ENCODE measurements at places on chromosomes 2 and 18.

GRCh38 chr2:32242331-32242730, 22.4 kb downstream of the NLRC4 start:
- DNase-seq = no peak

- DNase-seq = no peak
Observed at GRCh38 chr18:6755107-6755506, 25.6 kb downstream of the ARHGAP28 start.

GRCh38 chr2:65514555-65515195, 82.3 kb upstream of the SPRED2 start:
- DNase-seq = no peak

GRCh38 chr2:172704072-172704936, 31.3 kb upstream of the RAPGEF4 start:
- no peak for DNase-seq

GRCh38 chr2:175626796-175627195, 375.3 kb downstream of the LNPK start:
- no peak for DNase-seq

DNA sequence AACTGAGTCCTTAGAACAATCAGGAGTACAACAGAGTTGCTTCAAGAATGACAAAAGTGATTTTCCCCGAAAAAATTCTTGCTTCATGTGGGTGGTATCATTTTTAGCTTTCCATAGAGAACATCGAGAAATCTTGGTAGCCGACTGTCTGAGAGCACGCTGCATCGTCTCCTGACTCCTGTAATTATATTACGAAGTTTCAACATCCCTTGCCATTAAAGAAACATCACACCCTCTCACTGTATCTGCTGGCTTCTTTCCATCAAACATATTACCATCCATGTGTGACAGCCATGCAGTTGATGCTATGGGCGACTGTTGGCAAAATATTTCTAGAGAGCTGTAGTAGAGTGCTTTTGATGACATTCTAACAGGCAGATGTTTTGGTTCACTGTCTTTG, 311.2 kb downstream of the CMPK2 start:
- DNase-seq = no peak

DNA sequence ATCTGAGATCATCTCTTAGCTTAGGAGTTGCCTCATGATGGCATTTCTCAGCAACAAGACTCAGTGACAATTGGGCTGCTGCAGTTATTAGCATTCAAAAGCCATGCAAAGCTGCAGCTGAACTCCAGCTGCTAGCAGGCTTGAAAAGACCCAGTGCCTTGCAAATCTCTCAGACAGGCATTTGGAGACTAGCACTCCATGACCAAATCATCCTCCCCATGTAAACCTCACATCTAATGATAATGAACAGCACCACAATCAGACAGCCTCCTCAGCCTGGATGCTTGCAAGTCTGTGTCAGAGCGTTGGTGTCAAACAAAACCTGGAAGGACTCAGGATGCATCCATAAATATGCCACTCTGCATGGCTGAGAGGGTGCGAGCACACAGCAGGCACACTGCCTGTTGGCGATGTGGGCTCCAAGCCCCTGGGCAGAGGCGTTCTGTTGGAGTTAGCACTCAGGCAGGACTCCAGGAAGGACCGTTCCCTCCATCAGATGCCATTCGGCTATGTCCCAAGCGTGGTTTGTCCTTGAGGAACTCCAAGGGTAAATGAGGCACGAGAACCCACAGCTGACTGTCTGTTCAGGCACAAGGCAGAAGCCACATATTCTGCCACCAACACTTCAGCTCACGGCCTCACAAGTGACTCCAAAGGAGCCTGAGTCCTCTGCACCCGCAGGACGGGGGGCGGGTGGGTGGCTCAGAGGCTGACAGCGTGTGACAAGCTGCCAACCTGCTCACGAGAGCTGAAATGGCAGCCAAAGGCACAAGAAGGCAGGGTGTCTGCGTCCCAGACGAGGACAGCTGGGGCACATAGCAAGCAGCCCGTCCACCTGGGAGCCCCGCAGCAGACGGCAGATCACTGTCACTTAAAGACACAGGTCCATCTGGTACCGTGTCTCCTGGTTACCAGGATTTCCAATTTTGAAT, 183.8 kb downstream of the MYT1L start:
- no peak for DNase-seq

GRCh38 chr18:68960355-68960754, 162.5 kb downstream of the CCDC102B start:
- no peak for DNase-seq

GRCh38 chr2:239928391-239929350, 96.5 kb downstream of the NDUFA10 start:
- no peak for DNase-seq

DNA sequence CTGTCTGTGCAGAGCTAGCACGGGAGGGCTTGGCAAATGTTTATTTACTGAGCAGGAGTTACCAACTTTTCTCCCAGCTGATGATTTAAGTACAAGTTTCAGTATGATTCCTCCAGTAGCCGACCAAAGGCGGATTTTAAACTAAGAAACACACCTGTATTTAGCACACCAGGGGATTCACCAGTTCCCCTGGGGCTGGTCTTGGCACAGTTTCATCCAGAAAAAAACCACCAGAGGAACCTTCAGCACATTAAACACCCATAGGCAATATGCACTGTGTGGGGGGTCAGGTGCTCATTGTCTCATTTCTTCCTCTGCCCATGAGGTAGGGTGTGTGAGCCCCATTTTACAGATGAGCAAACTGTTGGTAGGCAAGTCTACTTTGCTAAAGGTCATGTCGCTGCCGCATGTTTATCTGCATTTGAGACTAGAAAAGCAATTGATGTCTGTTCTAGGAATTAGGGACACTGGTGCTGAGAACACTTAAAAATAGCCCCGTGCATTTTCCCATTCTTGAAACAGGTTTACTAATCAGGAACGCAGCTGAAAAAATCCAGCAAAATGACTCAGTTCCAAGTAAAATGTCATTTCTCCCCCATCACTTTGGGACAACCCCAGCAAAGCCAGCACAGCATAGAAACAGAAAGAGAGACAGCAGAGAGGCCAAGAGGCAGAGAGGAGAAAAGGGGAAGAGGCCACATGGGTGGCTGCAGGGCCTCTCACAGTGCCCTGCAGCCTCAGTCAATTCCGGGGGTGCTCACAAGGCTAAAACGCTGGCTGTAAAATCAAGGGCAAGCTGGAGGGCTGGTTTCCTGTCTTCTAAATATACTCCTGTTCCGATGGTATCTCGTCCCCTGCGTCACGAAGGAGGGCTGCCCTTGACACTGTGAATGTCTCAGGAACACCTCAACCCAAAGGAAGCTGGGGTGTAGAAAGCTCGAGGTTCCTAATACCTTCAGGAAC, 166.8 kb upstream of the ID2 start:
- no peak for DNase-seq

DNA sequence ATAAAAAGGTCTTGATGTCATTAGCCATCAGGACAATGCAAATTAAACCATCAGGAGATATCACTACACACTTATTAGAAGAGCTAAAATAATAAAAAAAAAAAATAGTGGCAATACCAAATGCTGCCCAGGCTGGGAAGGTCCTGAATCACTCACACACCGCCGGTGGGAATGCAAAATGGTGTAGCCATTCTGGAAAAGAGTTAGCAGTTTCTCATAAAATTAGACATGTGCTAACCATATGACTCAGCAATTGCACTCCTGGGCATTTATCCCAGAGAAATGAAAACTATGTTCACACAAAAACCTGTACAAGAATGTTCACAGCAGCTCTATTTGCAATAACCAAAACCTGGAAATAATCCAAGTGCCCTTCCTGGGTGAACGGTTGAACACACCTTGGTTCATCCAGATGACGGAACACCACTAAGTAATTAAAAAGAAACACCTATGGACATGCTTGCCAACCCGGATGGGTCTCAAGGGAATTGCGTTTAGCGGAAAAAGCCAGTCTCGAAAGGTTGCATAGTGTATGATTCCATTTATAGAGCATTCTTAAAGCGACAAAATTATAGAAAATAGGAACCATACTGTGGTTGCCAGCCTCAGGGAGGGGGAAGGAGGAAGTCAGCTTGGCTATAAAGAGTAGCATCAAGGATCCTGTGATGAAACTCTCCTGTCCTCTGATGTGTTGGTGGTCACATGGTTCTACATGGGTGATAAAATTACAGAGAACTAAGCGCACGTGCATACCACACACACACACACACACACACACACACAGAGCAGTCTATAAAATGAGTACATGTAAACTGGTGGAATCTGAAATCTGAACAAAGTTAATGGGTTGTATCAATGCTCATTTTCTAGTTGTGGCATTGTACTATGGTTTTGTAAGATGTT, 4.6 kb downstream of the MBP start:
- DNase-seq = no peak

DNA sequence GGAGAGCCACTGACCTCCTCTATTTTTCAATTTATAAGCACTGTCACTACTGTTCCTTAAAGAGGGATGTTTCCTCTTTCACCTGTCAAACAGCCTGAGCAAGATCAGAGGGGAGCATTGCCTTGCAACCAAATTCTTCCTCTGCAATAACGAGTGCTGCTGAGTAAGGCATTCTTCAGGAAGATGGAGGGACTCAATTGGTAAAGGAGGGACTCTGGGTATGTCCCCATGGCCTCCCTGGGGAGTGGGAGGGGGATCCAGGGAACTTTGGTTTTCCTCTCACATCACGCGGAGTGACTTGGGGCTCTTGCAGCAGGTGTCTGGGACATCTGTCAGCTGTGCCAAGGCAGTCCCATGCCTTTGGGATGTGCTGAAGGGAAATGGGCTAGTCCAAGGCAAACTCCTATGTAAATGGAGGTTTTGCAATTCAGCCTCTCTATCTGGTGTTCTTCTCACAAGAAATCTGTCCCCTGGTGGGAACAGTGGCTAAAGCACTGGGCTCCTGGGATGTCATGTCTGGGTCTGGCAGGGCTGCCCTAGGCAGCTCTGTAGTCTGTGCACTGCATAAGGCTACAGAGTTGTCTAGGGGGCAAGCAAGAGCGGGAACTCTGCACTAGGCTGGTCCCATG, 14.4 kb upstream of the HES6 start:
- no peak for DNase-seq

- DNase-seq = no peak
Observed at GRCh38 chr2:197356136-197356535, 45.6 kb upstream of the ANKRD44 start.

- DNase-seq = no peak
Observed at GRCh38 chr18:23306822-23307221, 146.3 kb upstream of the RIOK3 start.

DNA sequence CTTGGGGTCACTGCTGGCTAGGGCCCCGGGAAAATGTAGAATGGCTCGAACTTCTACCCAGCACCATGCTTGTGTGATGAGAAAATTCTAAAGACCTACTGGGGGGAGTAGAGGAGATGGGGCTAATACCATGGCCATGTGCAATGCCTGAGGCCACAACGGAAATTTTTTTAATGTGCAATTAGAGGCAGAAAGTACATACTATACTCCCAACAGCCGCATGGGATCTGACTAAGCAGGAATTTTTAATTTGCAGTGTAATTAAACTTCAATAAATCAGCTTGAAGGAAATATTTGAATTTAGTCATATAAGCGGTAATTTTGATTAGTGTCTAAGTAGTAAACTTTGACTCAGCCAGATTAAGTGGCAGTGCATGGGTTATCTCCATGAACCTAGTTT, 53.2 kb upstream of the CNGA3 start:
- peak; percentile 51 for DNase-seq

DNA sequence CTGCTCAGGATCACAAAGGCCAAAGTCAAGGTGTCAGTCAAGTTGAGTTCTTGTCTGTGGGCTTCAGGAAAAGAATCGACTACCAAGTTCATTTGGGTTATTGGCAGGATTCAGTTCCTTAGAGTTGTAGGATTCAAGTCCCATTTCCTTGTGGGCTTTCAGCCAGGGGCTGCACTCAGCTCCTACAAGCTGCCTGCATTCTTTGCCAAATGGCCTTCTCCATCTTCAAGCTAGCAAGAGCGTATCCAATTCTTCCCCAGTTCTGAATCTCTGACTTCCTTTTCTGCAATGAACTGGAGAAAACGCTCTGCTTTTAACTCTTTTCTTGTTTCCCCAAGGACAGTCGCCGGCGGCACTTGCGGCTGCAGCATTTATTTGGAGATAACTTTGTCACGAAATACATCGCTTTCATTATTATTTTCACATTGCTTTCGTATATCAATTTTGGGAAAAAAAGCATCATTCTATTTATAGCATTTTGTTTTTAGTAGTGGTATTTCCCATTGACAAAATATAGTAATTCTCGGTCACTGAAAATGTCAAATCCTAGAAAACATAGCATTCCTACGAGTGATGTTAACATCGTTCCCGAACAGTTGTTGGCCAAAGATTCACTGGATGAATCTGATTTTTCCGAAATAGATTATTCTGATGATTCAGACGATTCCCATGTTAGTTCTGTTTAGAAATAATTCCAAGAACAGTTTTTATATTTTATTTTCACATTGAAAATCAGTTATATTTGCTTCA, 59.6 kb upstream of the SERPINE2 start:
- no peak for DNase-seq

- no peak for DNase-seq
Observed at GRCh38 chr2:106272216-106272807, 78.2 kb upstream of the UXS1 start.

- peak; percentile 22 for DNase-seq
Observed at GRCh38 chr2:137838255-137839092, 125.8 kb upstream of the HNMT start.

DNA sequence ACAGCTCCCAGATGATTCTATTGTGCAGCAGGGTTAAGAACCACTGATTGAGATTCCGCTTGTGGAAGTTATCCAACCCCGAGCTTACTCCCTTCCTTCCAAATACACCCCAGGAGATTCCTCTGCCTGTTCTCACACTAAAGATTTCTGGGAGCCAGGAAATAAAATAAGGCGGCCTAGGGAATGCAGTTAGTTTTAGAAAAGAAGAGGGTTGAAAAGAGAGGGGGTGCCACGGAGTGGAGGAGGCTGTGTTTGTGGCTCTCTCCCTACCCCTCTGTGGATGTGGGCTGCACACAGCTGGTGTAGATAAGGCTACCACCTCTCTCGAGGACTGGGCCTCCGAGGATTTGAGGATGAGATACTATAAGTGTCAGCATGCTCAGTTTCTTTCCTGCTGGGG, 25.1 kb upstream of the SP3 start:
- DNase-seq = no peak

- no peak for DNase-seq
Observed at GRCh38 chr2:233705911-233706506, 6.7 kb upstream of the UGT1A5 start.

GRCh38 chr2:8202132-8202531, 479.7 kb upstream of the ID2 start:
- DNase-seq = no peak

DNA sequence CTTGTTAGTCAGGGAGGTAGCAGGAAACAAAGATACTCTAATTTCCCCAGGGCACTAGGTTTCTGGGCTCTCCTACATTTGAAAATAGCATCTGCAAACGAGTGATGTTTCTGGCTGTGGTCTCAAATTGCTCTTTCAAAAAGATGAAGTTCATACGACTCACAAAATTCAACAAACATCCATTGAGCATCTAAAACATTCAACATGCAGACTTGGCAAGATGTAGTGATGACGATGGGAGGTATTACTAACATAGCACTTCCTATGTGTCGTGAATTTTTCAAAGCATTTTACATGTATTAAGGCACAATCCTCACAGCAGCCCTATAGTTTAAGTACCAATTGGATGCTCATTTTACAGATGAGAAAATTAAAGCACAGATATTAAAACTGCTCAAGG, 5.2 kb downstream of the CCBE1 start:
- DNase-seq = no peak

GRCh38 chr2:10160203-10160955, 37.8 kb downstream of the RRM2 start:
- no peak for DNase-seq

All from SK-N-MC (cell line).